HT-29 (cell line): ENCODE measurements at places on chromosomes 1 and 21.

DNA sequence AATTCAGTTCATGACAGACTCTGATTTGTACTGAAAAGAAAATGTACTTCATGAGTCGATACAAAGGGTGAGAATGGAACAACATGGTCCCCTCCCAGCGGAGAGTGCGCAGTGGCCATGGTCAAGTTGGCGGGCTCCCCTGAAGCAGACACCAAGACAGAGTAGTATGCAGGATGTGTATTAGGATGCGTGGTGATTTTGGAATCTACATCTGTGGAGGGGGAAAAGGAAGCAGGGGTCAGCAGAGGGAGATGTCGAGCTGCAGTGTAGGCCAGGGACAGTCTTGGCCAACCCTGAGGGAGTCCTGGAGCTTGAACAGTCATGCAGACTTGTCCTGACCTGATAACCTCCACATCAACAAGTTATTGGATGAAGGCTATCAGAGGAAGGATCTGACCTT lies 481.0 kb downstream of the OMA1 start:
- no peak for DNase-seq

DNA sequence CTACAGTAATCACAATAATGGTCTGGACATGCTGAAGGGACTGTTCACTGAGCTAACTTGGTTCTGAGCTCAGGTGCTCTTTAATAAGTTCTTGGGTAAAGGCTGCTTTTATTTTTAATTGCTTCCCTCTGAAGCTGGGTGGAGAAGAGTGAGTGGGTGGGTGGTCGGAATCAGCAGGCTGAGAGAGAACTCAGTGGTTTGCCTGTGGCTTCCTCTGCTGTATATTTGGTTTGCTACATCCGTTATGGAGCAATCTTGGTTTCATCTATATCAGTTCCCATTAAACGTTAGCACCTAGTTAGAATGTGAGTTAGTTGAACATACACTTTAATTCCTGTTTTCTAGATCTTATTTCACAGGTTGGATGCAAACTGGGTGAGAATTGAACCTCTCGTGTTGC lies 23.3 kb downstream of the CNIH4 start:
- no peak for DNase-seq

DNA sequence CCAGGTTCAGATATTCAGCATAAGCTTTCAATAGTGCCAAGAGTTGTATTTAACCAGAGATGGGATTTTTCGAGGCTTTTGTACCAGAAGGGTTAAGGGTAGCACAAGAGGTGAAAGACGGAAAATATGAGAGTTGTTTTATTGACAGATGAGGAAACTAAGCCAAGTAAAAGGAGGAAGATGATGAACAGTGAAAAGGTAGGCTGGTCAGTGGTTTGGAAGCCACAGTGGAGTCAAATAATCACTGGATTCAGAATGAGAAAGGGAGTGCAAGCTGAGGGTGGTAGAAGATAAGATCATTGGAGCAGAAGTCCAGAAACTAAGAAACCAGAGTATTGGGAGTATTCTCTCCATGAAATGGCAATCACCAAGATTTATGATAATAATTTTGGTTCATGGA lies 45.7 kb downstream of the ANGPTL1 start:
- DNase-seq = no peak

GRCh38 chr1:226526801-226527595 lies 21.6 kb upstream of the STUM start:
- peak; percentile 35 for DNase-seq

- no peak for DNase-seq
These were observed 47.1 kb upstream of the ARHGAP29 start for GRCh38 chr1:94284476-94284875.

GRCh38 chr1:181090641-181091126 lies 2.2 kb downstream of the IER5 start:
- peak; percentile 46 for DNase-seq

DNA sequence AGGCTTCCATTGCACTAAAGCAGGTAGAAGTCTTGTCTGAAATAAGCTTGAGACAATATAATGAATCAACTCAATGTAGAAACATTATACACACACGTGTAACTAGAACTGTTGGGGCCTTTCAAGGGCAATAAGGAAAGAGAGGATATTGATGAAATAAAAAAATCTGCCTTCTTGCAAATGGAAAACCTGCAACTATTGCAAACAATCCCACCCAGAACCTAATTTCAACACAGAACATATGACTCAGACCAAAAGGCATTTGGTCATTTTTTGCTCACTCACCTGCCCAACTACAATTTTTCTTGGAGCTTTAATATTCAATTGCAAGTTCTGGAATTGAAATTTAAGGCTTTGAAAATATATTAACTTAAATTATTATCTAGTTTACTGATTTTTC lies 900.1 kb downstream of the TTLL7 start:
- peak; percentile 59 for DNase-seq

GRCh38 chr1:19400875-19401534 lies 84.3 kb downstream of the CAPZB start:
- no peak for DNase-seq

DNA sequence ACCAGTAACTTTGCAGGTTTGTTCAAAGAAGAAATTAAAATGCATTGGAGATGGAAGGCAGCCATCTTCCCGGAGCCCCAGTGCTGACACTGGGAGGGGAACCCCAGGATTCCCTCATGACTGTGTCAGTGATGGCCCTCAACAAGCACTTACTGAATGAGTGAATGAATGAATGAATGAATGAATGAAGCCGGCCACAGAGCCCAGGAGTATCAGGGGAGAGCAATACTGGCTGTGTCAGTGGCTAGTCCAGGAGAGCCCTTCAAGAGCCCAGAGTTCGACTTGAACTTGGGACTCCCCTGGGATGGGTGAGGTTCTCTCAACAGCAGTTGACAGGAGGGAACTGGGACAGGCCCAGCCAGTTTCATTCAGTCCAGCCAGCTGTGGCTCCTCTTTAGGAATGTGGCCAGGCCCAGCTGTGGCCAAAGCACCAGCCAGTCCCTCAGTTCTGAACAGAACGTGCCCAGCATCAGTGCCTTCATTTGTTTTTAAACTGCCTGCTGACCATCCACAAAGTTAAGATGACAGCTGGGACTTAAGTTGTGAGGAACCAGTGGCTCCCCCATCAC lies 9.2 kb upstream of the ERG start:
- no peak for DNase-seq

GRCh38 chr1:115428676-115429075 lies 90.6 kb upstream of the NGF start:
- DNase-seq = no peak

DNA sequence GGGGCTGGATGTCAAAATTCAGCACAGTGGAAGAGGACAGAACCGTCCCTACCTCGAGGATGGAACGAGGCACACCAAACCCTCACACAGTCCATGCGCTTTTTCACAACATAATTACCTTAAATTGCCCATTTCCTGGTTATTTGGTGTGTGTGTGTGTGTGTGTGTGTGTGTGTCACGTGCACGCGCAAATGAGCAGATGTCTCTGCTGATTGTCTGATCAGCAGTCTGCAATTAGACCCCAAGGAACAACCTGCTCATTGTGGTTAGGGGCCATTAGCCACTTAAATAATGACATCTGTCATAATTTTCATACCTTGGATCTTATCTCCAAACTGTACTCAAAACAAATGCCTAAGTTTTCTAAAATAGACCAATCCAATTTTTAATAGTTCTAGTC lies 23.2 kb downstream of the AVPR1B start:
- no peak for DNase-seq

DNA sequence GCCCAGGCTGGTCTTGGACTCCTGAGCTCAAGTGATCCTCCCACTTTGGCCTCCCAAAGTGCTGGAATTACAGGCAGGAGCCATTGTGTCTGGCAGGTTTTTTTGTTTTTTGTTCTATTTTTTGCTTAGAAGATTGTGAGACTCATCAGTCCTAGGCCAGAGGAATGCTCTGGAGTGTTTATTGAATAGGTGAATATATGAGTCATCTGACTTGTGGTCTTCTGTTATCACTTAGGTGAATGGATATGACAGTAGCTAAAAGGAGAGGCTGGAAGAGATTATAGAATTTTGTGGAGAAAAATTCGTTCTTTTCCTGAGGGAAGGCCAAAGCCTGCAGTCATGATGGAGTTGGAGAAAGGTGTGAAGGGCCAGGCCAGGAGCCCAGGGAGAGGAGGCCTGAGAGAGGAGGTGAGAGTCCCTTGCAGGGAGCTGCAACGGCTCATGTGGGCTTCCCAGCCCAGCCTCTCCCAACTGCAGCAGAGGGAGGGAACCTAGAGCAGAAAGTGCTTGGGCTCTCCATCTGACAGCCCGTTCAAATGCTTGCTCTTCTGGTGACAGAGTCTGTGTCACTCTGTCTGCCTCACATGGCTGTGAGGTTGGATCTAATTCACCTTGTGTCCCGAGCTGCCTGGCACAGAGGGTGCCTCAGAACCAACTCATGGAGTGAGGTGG lies 31.6 kb upstream of the ACOT11 start:
- no peak for DNase-seq

GRCh38 chr1:9573723-9574122 lies 15.0 kb upstream of the TMEM201 start:
- DNase-seq = peak; percentile 21

DNA sequence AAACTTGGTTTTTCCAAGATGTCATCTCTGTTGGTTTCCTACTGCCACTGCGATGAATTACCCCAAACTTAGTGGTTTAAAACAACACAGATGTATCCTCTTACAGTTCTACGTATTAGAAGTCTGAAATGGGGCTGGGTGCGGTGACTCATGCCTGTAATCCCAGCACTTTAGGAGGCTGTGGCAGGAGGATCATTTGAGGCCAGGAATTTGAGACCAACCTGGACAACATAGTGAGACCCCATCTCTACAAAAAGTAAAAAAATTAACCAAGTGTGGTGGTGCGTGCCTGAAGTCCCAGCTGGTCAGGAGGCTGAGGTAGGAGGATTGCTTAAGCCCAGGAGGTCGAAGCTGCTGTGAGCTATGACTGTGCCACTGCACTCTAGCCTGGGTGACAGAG lies 57.2 kb upstream of the GRHL3 start:
- no peak for DNase-seq

DNA sequence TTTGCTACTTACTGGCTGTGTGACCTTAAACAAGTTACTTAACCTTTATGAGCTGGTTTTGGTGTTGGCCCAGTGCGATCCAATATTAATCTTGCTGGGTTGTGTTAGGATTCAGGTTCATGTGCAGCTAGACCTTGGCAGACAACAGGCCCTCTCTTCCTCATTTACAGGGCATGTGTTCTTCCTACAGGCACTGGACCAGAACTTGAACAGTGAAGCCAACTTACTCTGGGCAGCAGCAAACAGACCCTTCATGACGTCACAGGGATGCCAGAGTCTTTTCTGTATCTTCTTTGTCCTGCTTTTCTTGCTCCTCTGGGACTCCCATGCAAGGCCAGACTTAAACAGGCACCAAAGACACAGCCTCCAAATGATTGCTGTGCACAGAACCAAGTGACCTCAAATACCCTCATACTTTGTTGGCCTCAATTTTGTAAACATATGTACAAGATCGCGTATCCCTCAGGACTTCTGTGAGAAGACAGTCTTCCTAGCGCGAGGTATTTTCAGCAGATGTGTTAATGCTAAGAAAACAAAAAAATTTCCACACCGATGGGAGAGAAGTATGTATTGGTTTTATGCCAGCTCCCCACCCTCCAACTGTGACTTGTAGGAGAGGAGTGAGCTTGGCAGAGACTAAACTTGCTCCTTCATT lies 73.7 kb downstream of the URB2 start:
- DNase-seq = no peak

- DNase-seq = no peak
These were observed 16.1 kb downstream of the EPHX4 start for GRCh38 chr1:92045766-92046495.

DNA sequence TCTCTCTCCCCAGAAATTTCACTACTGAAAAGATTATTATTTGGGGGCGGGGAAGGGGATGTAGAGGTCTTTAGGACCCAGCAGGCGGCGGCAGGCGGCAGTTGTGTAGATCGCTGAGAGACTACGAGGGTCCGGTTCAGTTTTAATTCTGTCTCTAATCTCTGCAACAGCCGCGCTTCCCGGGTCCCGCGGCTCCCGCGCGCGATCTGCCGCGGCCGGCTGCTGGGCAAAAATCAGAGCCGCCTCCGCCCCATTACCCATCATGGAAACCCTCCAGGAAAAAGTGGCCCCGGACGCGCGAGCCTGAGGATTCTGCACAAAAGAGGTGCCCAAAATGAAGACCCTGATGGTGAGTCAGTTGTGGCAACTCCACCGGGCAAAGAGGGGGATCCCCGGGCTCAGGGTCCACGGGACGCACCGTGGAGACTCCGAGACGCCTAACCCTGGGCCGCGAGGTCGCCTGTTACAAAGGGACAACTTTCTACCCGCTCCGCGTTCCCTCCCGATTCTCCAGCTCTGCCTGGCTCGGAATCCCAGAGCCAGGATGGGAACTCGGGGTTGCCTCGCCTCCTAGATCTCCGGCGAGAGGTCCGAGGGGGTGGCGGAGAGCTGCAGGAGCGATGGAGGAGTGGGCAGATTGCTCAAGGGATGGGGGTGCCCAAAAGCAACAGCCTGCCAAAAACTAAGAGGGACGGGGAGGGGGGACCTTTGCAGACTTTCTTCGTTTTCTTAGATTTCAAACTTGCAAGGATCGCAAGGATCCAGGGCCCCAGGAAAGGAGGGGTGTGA lies at the start of gene ST6GALNAC5:
Gene ST6GALNAC5 (plus strand): TSS at position 139 of the 789 bp plus-strand sequence.
- DNase-seq = no peak

DNA sequence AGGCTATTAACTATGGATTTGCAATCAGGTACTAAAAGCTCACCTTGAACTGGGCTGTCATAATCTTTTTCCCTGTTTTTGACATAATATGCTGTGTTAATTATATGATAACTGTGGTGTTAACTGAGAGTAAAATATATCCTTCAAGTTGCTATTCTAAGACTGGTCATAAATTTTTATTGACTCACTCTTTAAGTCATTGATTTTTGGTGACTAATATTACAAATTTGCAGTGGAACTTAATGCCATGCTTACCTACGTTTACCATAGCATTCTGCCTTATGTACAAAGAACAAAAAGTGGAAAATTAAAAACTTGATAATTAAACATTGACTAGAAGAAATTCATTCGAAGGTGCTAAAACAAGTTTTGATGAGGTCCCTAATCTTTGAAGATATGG lies 872.4 kb downstream of the BRINP3 start:
- no peak for DNase-seq

DNA sequence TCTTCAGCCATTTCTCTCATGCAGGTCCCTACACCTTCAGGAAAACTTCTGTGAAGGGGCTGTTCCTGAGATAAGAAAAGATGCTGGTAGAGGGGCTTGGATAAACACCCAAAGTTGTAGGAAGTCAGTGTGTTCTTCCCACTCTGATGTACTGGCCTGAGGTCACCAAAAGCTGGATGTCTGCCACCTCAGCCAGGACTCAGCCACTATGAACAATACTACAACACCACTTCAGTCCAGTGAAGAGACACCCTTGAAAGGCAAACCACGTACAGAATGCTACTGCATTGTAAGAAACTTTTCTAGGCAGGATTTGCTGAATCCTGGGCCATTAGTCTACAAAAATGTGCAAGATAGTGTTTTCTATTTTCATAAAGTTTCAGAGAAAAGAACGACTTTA lies 2.4 kb downstream of the PTPN14 start:
- DNase-seq = peak; percentile 27
